H1 (cell line): ENCODE measurements at places on chromosomes 13 and 19.

DNA sequence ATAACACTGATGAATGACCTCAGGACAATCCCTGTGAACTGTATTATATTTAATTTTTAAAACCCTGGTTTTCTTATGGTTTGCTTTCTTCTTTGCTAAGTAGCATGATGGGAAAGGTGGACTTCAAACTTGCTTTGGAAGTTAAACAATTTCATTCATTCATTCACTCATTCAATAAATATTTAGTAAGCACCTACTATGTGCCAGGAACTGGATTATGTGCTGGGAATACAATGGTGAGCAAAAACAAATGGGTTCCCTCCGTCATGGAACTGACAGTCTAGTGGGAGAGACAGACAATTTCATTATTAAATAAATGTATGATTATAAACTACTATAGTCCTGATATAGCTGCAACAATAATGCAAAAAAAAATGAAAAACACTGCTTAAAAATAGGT, 70.3 kb downstream of the USP12 start:
- no peak for DNase-seq

DNA sequence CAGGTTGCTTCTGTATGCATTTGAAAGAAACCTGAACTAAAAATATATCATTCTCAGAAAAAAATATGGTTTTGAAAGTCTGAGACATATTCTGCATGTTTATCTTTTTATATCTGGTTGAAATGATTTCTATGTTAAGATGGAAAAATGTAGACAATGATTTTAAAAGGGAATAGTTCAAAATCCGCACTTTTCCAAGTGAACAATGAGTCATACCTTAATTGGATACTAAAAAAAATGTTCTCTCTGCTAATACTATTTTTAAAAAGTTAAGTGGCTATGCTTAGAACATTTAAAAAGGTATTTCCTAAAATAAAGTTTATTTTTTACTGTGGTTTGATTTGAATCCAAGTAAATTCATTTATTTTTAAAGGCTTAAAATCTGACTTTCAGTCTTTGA, 801.4 kb downstream of the SLITRK6 start:
- no peak for DNase-seq

- DNase-seq: no peak
These were observed 121.0 kb upstream of the LSM14A start for GRCh38 chr19:34051255-34051654.

GRCh38 chr19:33660410-33661124, 38.8 kb downstream of the CHST8 start:
- no peak for DNase-seq

GRCh38 chr19:4969292-4969771, 419 bp downstream of the KDM4B start:
- no peak for DNase-seq

DNA sequence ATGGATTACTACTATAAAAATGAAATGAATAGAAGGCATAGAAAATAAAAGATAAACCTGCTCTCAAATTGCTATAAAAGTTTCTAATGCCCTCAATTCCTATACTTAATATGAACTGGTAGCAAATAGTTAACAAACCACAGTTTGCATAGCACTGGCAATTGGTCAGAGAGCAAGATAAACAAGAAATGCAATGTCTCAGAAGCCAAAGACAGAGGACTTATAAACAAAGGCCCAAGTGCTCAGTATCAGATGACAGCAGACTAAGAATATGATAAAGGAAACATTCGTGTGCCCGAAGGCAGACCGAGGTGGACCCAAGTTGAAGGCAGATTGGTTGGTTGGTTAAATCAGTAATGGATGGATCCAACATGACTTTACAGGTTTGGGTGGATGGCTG, 50.6 kb downstream of the IPO5 start:
- DNase-seq: no peak

- no peak for DNase-seq
These were observed 59.7 kb upstream of the UBL3 start for GRCh38 chr13:29909975-29910674.

DNA sequence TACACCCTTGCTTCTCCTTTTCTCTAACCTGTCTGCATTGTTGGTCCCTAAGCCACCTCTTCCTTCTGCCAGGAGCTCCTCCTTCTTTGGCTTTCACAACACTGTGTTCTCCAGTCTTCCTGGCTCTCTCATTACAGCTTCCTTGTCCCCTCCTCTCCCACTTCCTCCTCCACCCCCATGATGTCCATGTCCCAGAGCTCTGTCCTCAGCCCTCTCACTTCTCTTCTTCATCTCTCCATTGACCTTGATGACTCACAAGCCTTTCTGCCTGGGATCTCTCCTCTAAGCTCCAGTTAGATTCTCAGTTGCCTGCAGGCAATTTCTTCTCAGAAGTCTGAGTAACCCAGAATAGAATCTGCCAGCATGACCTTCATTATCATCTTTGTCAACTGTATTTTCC, 100.3 kb upstream of the WASF3 start:
- DNase-seq: no peak

DNA sequence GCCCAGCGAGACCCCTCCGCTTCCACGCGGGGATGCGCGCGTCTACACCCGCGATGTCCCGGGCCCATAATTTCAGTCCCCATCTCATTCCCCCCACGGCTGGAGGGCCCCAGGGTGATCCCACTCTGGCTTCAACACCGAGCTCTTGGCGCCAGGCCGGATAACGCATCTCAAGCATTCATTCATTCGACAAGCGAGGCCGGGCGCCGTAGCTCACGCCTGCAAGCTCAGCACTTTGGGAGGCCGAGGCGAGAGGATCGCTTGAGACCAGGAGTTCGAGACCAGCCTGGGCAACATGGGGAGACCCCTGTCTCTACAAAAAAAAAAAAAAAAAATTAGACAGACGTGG, 5.9 kb downstream of the ANGPTL6 start:
- DNase-seq: no peak

DNA sequence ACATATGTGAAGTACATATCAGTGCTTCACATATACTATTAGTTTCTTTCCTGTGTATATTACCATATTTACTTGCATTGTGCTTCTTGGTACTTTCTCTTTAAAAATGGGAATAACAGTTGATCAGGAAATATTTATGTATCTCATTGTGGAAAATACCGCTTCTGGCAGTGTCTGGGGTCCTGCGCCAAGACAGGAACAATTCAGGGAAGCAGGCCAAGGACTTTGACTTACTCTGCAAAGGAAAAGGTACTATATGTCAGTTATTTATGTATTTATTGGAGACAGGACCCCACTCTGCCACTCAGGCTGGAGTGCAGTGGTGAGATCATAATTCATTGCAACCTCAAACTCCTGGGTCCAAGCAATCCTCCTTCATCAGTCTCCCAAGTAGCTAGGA, 57.7 kb upstream of the NBEA start:
- DNase-seq: no peak

DNA sequence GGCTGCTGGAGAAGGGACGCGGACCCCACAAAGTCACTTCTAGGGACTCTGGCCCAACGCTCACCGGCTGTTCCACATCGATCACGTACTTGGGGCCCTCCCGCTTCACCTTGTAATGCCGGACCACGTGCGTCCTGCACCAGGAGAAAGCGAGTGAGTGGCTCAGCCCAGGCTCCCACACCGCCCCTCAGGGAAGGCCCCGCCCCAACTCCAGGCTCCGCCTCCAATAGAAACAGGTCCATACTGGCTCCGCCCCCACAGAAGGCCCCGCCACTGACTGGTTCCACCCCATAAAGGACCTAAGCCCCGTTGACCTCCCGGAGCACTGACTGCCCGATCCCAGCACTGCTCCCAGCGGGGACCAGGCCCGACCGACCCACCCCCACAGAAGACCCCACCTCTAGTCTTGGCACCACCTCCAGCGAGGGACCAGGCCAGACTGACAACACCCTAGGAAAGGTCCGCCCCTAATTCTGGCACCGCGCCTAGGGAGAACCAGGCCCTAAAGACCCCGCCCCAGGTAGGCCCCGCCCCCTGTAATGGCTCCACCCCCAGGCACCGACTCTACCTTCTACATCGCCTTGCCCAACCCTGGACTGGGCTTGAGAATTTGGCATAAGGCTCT, 11.3 kb downstream of the STAP2 start:
- peak; percentile 98 for DNase-seq

DNA sequence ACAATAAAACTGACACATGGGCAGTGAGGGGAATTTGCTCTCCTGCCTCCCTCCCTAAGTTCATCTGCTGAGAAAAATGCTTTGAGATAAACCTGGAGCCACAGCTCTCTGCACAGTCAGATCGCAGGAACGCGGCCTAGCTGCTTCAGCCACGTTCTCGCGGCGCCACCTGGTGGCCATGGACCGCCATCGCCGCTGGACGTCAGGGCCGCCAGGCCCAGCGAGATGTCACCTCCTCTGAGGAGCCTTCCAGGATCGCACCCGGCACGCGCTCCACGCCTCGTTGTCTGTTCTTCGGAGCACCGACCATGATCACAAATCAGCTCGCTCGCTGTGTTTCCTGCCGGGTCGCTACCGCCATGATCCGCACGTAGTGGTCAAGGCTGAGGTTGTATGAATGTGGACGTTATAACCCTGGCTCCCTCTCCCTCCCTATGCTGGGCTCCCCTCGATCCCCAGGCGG, 20.6 kb upstream of the USP29 start:
- peak; percentile 94 for DNase-seq

GRCh38 chr19:15240515-15240914, 8.3 kb upstream of the EPHX3 start:
- no peak for DNase-seq

- no peak for DNase-seq
These were observed 17.1 kb downstream of the RCBTB2 start for GRCh38 chr13:48515732-48516131.
